Suprapubic skin (tissue), 4 donors: ENCODE measurements at places on chromosomes 2 and 18. TPM values are rescaled to one million over a fixed set of nuclear protein-coding genes. Genes with fewer than 3 reads are reported as not detected.

Gene KIAA2012
- total RNA-seq: not detected

Gene GPBAR1
- 1.6 TPM for total RNA-seq

Gene MAPRE3
- total RNA-seq: 33.5 TPM

Gene ALPP
- not detected for total RNA-seq

Gene INHBB
- 12.1 TPM for total RNA-seq

Gene EML6
- 15.1 TPM for total RNA-seq

Gene COLEC12
- 5.4 TPM for total RNA-seq

Gene LONRF2
- 1.3 TPM for total RNA-seq

Gene KLHL30
- total RNA-seq: 0.13 TPM

Gene B3GNT2
- 16.9 TPM for total RNA-seq

Gene ACAA2
- 23.9 TPM for total RNA-seq

Gene TRAPPC12
- 90.2 TPM for total RNA-seq

Gene KCNJ3
- total RNA-seq: not detected
